Activated CD8-positive, alpha-beta T cell treated with anti-CD3 and anti-CD28 coated beads for 36 hours (primary cell): ENCODE measurements at places on chromosomes 7 and 10. TPM values are rescaled to one million over a fixed set of nuclear protein-coding genes. Genes with fewer than 3 reads are reported as not detected.

The UTF1 gene
- total RNA-seq = not detected

The PON3 gene
- total RNA-seq = not detected

The PBLD gene
- total RNA-seq = 0.77 TPM

- H3K27me3 ChIP-seq = peaks cover 17% of the 10 kb centered on the region
- no peak overlapping the region for H3K4me3 ChIP-seq
- H3K27ac ChIP-seq = no peak overlapping the region
- H3K36me3 ChIP-seq = no peaks in the 10 kb centered on the region
- DNase-seq = no peak
- no peaks in the 10 kb centered on the region for H3K4me1 ChIP-seq
Measured at GRCh38 chr10:100793055-100793454, 47.7 kb downstream of the PAX2 start.

DNA sequence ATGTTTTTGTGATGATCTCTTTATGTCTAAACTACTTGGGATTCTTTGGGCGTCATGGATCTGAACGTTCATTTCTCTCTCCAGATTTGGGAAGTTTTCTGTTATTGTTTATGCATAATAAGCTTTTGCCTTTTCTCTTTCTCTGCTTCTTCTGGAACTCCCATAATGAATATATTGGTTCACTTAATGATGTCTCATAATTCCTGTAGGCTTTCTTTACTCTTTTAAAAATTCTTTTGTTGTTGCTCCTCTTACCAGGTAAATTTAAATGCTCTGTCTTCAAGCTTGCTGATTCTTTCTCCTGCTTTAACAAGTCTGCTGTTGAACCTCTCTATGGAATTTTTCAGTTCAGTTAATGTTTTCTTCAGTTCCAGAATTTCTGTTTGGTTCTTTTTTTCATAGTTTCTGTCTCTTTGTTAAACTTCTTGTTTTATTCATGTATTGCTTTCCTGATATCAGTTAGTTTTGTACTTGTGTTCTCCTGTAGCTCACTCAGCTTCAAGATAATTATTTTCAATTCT, 317.5 kb downstream of the PLXDC2 start:
- no peak overlapping the region for H3K4me3 ChIP-seq
- H3K27me3 ChIP-seq = no peaks in the 10 kb centered on the region
- H3K36me3 ChIP-seq = no peaks in the 10 kb centered on the region
- no peaks in the 10 kb centered on the region for H3K4me1 ChIP-seq

- no peaks in the 10 kb centered on the region for H3K4me1 ChIP-seq
- H3K27ac ChIP-seq = no peak overlapping the region
- H3K27me3 ChIP-seq = no peaks in the 10 kb centered on the region
- no peaks in the 10 kb centered on the region for H3K36me3 ChIP-seq
Measured at GRCh38 chr10:60331886-60332285, 57.8 kb downstream of the ANK3 start.

GRCh38 chr10:3924344-3924743, 139.3 kb upstream of the KLF6 start:
- H3K27me3 ChIP-seq = no peaks in the 10 kb centered on the region
- H3K36me3 ChIP-seq = no peaks in the 10 kb centered on the region
- peak overlapping the region; percentile 27 for H3K27ac ChIP-seq
- peaks cover 21% of the 10 kb centered on the region for H3K4me1 ChIP-seq
- no peak for DNase-seq

GRCh38 chr7:89887489-89887888, 266.8 kb upstream of the STEAP1 start:
- H3K4me1 ChIP-seq = no peaks in the 10 kb centered on the region
- H3K27ac ChIP-seq = no peak overlapping the region
- H3K4me3 ChIP-seq = no peak overlapping the region
- H3K27me3 ChIP-seq = no peaks in the 10 kb centered on the region

DNA sequence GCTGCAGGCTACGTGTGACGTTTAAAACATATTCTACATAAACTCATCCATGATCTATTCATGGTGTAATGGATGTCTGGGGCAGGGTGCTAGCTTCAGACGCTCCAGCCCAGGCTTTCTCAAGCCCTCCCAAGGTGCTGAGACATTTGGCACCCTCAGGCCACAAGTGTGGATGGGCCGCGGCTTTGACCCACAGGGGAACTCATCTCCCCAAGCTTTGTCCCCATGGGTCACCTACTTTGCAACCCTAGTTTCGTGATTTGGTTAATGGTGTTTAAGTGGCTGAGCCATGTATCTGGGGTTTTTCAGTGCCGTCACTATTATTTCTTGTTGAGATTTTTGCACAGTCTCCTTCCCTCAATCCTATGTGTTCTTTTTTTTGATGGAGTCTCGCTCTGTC, 66.0 kb downstream of the GRK5 start:
- peaks cover 7% of the 10 kb centered on the region for H3K36me3 ChIP-seq
- no peaks in the 10 kb centered on the region for H3K27me3 ChIP-seq
- H3K4me3 ChIP-seq = no peak overlapping the region
- H3K4me1 ChIP-seq = peaks cover 46% of the 10 kb centered on the region
- no peak overlapping the region for H3K27ac ChIP-seq

- H3K4me3 ChIP-seq = peak overlapping the region; percentile 92
- peak overlapping the region; percentile 95 for H3K27ac ChIP-seq
- peaks cover 29% of the 10 kb centered on the region for H3K36me3 ChIP-seq
- peak; percentile 81 for DNase-seq
- peaks cover 25% of the 10 kb centered on the region for H3K4me1 ChIP-seq
- H3K27me3 ChIP-seq = peaks cover 3% of the 10 kb centered on the region
Measured at GRCh38 chr7:98879198-98879978, 1.1 kb downstream of the TRRAP start.
